ENCODE measurements at places on chromosomes 1 and 21. TPM values are rescaled to one million over a fixed set of nuclear protein-coding genes. Genes with fewer than 3 reads are reported as not detected.

KCNJ15 gene
- total RNA-seq: 0.50 TPM

HTR6 gene
- total RNA-seq: 0.14 TPM

ZNF683 gene
- not detected for total RNA-seq

OR2G6 gene
- total RNA-seq: not detected

CDK11B gene
- 27.5 TPM for total RNA-seq

RHBDL2 gene
- 2.2 TPM for total RNA-seq

RBM11 gene
- not detected for total RNA-seq

OLFM3 gene
- not detected for total RNA-seq

TMEM201 gene
- 14.7 TPM for total RNA-seq

HAO2 gene
- not detected for total RNA-seq

LRRIQ3 gene
- 0.82 TPM for total RNA-seq

OR10Z1 gene
- not detected for total RNA-seq

SLC25A34 gene
- total RNA-seq: 0.35 TPM

HES4 gene
- total RNA-seq: 49.6 TPM

NBPF26 gene
- total RNA-seq: 4.7 TPM

HSD3B1 gene
- not detected for total RNA-seq

ARHGEF11 gene
- 21.7 TPM for total RNA-seq

ATF6 gene
- total RNA-seq: 12.1 TPM

RHOC gene
- 369 TPM for total RNA-seq

TEX38 gene
- total RNA-seq: not detected

TCP10L gene
- 0.45 TPM for total RNA-seq

FCMR gene
- total RNA-seq: 3.9 TPM

CLDN17 gene
- not detected for total RNA-seq

OR2L3 gene
- not detected for total RNA-seq

TSPEAR gene
- total RNA-seq: not detected

DVL1 gene
- total RNA-seq: 77.2 TPM

SH2D5 gene
- 14.3 TPM for total RNA-seq

REN gene
- total RNA-seq: not detected

MTMR11 gene
- 8.4 TPM for total RNA-seq

TNNI3K gene
- not detected for total RNA-seq

LYPD8 gene
- total RNA-seq: not detected

APP gene
- total RNA-seq: 291 TPM

Measured in A549 treated with CpdA at 1 μM for 4 hours (cell line).